Colonic mucosa (tissue), 4 donors: ENCODE measurements at places on chromosomes 2 and 18. TPM values are rescaled to one million over a fixed set of nuclear protein-coding genes. Genes with fewer than 3 reads are reported as not detected.

The SERPINB7 gene
- not detected for total RNA-seq

The ERBB4 gene
- 0.05 TPM for total RNA-seq

The POTEI gene
- 0.11 TPM for total RNA-seq

The DCDC2C gene
- not detected for total RNA-seq

GRCh38 chr2:234162861-234163260 is 112.4 kb downstream of the SPP2 start:
- no peak overlapping the region for H3K27ac ChIP-seq
- no peak overlapping the region for H3K4me3 ChIP-seq
- H3K4me1 ChIP-seq: no peaks in the 10 kb centered on the region

GRCh38 chr2:608297-608696 is 68.9 kb downstream of the TMEM18 start:
- H3K27ac ChIP-seq: no peak overlapping the region
- H3K4me3 ChIP-seq: no peak overlapping the region
- H3K27me3 ChIP-seq: no peaks in the 10 kb centered on the region

DNA sequence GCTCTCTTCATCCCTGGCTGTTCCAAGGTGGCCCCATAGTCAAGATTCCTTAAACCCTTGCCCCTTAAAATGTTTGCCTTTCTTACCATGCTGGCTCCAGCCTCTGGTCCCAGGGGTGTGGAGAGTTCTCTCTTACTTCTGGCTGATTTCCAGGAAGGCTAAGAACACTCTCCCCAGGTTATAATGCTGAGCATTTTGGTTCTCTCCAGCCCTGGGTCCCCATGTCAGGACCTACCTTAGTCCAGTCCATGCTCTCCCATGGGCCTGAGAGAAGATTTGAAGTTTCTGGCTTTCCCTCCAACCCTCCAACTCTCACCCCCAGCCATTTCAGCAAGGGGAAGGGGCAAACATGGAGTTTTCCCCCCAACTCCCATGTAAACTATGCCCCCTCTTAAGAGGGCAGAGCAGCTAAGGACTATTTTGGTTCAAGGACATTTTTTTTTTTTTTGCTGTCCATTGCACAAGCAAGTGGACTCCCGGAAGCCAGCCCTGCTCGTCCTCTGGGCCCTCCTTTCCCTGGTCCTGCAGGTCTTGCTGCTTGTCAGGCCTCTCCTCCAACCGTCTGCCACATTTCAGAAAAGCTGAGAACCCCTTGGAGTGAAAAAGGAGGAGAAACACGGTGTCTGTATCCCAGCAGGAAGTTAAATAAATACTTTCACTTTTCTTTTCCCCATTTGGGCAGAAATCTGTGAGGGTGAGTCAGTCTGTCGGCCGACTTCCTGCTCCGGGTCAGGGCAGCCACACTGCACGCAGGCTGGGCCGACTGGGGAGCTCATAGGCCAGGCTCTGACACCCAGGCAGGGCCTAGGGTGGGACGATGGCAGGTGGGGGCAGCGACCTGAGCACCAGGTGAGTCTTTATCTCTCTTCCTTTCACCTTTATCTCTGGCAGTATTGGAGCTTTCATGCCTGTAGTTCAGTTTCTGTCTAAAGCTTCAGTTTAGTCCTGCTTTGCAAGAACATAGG is at the start of gene SP140L:
TSS of gene SP140L (plus strand) at position 741 of the 965 bp plus-strand sequence. CDS start at position 818, 77 bp downstream.
- H3K27ac ChIP-seq: peak within 1 kb of the TSS; percentile 90
- H3K27me3 ChIP-seq: no peaks in the 10 kb centered on the region
- DNase-seq: peak; percentile 87

GRCh38 chr18:32442575-32442974 is 28.1 kb downstream of the GAREM1 start:
- no peak overlapping the region for H3K27ac ChIP-seq
- DNase-seq: no peak
- H3K4me1 ChIP-seq: no peaks in the 10 kb centered on the region
- H3K27me3 ChIP-seq: no peaks in the 10 kb centered on the region

DNA sequence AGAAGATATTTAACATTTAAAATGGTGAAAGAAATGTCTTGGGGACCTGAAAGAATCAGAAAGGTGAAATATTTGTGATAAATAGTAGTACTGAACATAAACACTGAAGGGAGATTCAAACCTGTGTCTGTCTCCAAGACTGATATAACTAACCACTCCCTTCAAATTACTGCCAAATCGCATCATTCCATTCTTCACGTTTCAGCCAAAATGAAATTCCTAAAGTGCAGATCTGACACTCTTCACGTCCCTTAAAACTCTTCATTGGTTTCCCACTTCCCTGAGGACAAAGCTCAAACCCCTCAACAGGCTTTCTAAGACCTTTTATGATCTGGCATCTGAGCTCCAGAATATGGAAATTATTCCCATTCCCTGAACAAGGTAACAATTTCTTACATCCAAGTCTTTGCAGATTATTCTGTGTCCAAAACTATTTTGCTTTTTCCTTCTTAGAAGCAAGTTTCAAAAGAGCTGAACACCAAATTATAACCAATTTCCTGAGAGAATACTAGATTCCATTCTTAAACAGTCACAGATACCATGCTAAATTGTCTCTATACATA is 18.9 kb downstream of the SLC8A1 start:
- no peaks in the 10 kb centered on the region for H3K36me3 ChIP-seq
- DNase-seq: no peak
- H3K27me3 ChIP-seq: no peaks in the 10 kb centered on the region
- H3K27ac ChIP-seq: no peak overlapping the region
- H3K4me3 ChIP-seq: no peak overlapping the region

GRCh38 chr2:164662868-164663631 is 41.8 kb upstream of the GRB14 start:
- H3K4me3 ChIP-seq: no peak overlapping the region
- H3K36me3 ChIP-seq: no peaks in the 10 kb centered on the region
- DNase-seq: no peak
- no peaks in the 10 kb centered on the region for H3K4me1 ChIP-seq
- H3K27ac ChIP-seq: no peak overlapping the region

DNA sequence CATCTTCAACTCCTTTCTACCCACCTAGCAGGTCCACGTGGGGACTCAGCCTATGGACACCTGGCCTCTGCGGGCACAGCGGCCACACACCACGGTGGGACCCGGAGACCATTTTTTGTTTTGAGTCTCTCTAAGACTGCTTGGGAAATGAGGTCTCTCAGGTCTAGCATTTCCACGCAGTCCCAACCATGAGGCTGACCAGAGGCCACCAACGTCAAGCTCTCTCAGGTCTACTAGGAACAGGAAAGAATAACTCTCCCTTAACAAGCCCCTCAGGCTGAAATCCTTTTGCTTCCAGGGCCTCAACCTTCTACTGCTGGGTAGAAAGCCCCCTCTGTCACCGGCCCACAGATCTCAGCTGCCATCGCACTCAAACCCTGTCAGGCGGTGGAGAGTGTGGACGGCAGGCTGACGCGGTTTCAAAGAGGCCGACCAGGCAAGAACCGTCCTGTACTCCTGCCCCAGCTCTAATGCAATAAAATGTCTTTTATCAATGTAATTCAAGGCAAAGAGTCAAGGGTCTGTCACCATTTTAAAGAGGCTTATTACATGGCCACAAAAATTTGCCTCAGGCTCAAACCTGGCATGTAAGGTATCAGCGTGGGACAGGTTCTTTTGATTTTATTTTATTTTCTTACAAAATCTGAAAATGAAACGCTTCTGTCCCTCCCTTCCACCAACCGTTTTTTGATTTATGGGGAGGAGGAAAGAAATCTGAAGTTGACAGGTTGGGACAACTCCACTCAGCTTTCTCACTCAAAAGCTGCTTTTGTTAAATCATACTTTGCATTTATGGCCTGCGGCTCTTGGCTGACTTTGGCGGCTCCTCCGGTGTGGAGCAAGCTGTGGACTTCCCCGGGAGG is 74.0 kb downstream of the BCL11A start:
- peak; percentile 53 for DNase-seq
- H3K36me3 ChIP-seq: no peaks in the 10 kb centered on the region
- H3K27me3 ChIP-seq: no peaks in the 10 kb centered on the region
- H3K4me3 ChIP-seq: no peak overlapping the region

- H3K4me1 ChIP-seq: no peaks in the 10 kb centered on the region
- H3K4me3 ChIP-seq: no peak overlapping the region
- no peak overlapping the region for H3K27ac ChIP-seq
Observed at GRCh38 chr2:36672199-36672598, 24.3 kb upstream of the VIT start.

DNA sequence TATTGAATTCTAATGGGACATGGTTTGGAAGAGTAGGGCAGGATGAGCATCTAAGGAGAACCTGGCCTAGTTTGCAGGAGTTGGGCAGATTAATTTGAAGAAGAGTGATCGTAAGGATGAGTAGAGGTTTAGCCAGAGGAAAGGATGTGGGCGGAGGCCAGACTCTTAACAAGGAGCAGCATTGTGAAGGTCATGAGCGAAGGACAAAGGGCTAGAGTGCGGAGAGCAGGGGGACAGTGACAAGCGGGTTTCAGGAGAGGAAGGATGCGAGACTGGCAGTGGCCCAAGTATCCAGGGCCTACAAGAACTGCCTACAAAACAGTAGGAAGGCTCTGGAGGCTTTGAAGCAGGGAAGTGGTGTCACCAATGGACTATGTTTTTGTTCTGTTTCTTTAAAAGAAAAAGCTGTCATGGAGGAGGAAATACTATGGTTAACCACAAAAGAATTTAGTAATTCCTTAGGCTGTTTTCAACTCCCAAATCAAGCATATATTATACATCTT is 20.1 kb downstream of the SLC66A3 start:
- no peak overlapping the region for H3K4me3 ChIP-seq
- no peaks in the 10 kb centered on the region for H3K27me3 ChIP-seq
- H3K36me3 ChIP-seq: peaks cover 4% of the 10 kb centered on the region
- H3K4me1 ChIP-seq: no peaks in the 10 kb centered on the region
- DNase-seq: no peak

GRCh38 chr2:171574149-171574795 is 52.0 kb downstream of the CYBRD1 start:
- no peak overlapping the region for H3K27ac ChIP-seq
- H3K36me3 ChIP-seq: no peaks in the 10 kb centered on the region
- peak; percentile 77 for DNase-seq
- H3K4me1 ChIP-seq: no peaks in the 10 kb centered on the region

DNA sequence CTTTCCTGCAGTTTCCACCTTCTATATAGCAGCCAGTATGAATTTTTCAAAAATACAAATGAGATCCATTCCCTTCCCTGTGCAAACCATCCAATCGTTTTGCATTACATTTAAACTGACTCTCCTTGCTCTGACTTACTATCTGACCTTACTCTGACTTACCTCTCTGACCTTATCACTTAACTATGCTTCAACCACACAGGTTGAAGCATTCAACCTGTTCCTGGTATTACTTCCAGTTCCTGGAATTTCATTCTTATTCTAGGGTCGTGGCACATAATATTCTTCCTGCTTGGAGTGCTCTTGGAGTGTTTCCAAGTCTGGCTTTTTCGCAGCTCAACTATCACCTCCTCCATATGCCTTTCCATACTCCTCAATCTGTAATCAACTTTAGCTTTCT is 850.6 kb upstream of the CHAC2 start:
- no peaks in the 10 kb centered on the region for H3K27me3 ChIP-seq
- DNase-seq: no peak
- no peaks in the 10 kb centered on the region for H3K4me1 ChIP-seq
- H3K4me3 ChIP-seq: no peak overlapping the region
- H3K36me3 ChIP-seq: no peaks in the 10 kb centered on the region

DNA sequence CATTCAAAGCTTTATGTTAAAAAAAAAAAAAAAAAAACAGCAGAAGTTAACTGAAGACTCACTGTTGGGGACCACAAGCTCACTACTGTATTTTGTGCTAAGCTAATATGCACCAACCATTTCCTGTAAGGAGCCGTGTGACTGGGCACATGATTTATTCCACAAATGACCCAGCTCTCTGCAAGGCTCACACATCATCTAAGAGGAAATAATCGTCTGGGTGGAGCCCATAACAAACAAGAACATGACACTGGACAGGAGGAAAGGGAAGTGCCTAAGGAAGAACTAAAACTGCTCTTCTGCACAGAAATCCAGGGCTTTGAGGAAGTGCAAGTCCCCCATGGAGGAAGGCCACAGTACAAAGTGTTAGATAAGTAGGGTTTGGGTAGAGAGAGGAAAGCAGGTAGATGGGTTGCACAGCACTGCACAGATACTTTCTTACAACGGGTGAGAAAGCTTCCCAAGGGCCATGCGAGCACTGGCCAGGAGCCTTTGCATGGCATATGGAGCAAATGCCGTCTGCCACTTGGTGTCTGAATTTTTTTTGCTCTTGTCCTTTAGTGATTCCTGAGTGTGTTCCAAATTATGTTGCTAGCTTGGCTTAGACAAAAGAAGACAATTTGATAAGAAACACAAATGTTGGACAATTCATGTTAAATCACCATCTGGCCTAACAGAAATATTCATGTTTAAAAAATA is 24.4 kb downstream of the NFE2L2 start:
- H3K4me1 ChIP-seq: peaks cover 24% of the 10 kb centered on the region
- H3K36me3 ChIP-seq: no peaks in the 10 kb centered on the region
- DNase-seq: peak; percentile 76
- H3K27me3 ChIP-seq: no peaks in the 10 kb centered on the region
- H3K27ac ChIP-seq: peak overlapping the region; percentile 91
- H3K4me3 ChIP-seq: no peak overlapping the region

DNA sequence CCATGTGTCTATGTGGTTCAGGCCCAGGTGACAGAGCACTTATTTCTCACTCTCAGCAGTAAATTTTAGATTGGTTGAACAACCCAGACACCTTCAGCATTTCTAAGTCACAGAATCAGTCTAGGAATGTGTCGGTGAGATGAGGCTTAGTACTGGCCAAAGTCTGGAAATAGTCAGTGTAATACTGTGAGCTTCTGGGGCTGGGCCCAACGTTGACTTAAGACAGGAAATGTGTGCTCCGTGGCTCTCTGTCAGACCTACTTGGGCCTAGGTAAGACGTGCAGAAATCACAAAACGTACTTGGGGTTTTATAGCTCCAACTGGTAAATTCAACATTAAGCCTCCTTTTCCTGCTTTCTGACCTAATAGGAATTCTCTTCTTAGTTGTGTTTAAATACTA is 160.3 kb upstream of the COL3A1 start:
- H3K4me3 ChIP-seq: no peak overlapping the region
- H3K27ac ChIP-seq: no peak overlapping the region
- DNase-seq: no peak

- peak overlapping the region; percentile 23 for H3K27ac ChIP-seq
- no peaks in the 10 kb centered on the region for H3K27me3 ChIP-seq
Observed at GRCh38 chr18:12880541-12880910, 3.5 kb downstream of the PTPN2 start.

DNA sequence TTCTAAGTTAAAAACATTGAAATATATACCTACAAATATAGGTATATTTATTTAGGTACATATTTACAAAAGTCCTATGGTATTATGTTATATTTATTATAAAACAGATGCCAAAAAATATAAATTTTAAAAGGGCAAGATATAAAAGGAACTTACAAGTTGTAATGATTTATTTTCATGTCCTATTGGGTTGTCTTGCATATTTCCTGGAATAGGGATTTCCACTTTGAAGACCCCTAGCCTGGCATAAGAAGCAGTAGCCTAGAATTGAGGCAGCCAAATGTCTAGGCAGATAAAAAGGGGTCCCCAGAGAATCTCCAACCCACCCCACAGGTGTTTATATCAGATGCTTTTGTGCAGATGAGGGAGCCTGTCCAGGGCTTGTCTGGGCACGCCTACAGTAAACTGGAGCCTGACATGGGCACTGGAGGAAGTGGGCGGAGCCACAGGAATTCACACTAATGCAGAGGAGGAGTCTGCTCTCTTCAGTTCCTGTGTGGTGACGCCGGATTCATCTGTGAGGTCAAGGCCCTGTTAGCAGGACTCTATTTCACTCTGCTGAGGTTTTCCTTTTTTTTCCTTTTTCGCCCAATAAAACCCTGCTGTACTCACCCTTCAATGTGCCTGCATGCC is 1088.9 kb upstream of the PIK3C3 start:
- no peaks in the 10 kb centered on the region for H3K36me3 ChIP-seq
- no peaks in the 10 kb centered on the region for H3K4me1 ChIP-seq
- H3K27me3 ChIP-seq: no peaks in the 10 kb centered on the region
- DNase-seq: no peak
